ENCODE measurements at places on chromosomes 7 and 10.

GRCh38 chr7:7808156-7808555, 89.7 kb upstream of the RPA3 start:
- no peak for DNase-seq

DNA sequence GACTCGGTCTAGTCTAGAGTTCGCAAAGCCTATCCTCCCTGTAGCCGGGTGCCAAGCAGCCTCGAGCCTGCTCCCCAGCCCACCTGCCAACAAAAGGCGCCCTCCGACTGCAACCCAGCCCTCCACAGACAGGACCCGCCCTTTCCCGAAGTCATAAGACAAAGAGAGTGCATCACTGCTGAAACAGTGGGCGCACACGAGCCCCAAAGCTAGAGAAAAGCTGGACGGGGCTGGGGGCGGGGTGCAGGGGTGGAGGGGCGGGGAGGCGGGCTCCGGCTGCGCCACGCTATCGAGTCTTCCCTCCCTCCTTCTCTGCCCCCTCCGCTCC, 622 bp upstream of the COL1A2 start:
- DNase-seq = no peak

- no peak for DNase-seq
These were observed 5.0 kb upstream of the AHR start for GRCh38 chr7:17293481-17293880.

- DNase-seq = no peak
These were observed 132.1 kb downstream of the TACC2 start for GRCh38 chr10:122121059-122121458.

DNA sequence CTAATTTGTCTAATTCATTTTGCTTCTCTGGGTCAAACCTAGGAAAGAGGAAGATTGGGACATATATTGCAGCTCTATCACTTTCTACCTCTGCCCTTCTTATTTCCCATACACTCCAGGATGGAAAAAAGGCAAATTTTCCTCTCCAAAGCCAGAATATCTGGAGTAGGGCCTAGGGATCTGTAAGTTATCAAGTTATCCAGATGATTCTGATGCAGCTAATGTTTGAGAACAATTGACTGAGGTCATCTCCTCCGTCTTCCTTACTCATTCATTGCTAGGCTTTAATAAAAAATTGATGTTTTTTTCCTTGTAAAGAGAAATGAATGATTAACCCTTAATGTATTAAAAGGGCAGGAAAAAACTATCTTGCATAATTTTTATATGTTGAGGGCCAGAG, 211.9 kb upstream of the GLI3 start:
- no peak for DNase-seq

- no peak for DNase-seq
These were observed 812.8 kb downstream of the LRMDA start for GRCh38 chr10:76244061-76244686.

DNA sequence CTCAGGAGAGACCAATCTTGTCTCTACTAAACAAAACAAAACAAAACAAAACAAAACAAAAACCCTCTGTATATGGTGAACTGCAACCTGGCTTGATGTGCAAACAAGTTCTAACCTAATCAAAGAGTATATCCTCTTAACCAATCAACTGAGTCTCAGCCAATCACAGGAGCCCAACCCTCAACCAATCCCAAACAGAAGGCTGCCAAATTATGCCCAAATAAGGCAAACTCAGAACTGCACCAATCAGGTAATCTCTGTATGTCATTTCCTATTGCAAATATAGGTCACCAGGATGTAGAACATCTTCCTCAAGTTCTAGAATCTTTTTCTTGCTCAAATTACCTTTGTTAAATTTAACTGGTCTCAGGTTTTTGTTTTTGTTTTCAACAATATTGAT, 5.2 kb downstream of the FAM133B start:
- no peak for DNase-seq

- DNase-seq = no peak
These were observed 120.7 kb downstream of the COL28A1 start for GRCh38 chr7:7414791-7415603.

DNA sequence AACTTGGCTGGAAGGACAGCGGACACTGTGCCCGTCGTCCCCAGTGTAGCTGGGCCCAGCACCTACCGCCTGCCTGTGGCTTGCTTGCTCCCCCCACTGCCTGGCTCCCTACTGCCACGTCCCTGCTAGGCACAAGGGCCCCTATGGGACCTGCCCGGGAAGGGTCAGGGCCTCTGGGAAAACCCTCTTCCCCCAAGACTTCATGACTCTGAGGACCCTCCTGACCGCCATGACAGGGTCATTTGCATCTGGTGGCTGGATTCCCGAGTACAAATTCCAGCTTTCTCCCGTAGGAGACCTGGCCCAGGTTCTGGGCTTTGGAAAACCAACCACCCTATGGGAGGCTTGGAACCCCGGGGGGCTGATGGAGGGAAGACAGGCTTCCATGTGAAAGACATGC, 1.4 kb upstream of the MMD2 start:
- DNase-seq = no peak
